HAP-1 (cell line): ENCODE measurements at places on chromosomes 4 and X.

DNA sequence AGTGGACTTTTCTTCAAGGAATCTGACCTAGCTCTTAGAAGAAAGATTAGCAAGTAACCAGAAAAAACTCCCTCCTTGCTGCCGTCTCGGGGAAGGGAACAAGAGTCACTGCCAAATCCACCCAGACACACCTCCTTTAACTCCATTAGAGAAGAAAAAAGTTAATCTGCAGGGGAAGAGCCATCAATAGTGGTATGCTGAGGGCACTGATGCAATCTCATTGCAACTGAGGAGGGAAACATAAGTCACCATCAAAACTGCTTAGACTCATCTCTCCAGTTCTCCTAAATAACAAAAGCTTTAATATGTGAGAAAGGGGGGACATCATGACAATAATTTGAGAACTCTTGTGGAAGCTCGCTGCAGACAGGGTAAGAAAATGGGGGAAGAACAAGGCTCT lies 49.3 kb upstream of the MAGED4B start:
- no peak for DNase-seq

DNA sequence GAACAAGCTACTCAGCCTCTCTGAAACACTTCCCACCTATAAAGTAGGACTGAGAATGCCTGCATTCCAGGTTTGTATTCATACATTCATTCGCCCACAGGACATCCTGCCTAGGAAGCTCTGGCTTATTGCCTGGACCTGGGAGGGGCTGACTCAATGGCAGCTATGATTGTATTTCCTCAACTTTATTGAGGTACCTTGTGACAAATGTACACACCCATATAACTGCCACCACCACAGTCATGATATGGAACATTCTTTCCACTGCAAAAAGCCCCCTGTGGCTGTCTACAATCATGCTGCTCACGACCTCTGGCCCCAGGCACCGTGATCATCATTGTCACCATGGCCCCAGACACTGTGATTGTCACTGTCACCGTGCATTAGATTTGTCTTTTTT lies 68.3 kb downstream of the ABLIM2 start:
- no peak for DNase-seq

DNA sequence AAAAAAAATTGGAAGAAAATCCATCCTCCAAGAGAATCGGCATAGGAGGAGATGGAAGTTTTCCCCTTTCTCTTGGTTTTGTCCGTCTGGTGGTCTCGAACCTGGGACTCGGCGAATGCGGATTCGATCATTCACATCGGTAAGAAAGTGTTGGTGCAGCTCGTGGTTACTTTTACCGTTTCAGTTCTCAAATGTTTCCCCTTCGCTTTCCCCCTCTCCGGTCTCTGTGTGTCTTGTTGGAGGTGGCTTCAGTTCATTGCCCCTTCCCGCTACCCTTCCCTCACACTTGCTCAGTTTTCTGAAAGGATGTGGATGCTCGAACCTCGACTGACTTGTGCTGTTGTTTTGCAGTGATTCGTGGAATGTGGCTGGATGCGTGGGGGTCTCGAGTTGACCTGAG lies 840 bp downstream of the GRID2 start:
- DNase-seq, result peak; percentile 10

DNA sequence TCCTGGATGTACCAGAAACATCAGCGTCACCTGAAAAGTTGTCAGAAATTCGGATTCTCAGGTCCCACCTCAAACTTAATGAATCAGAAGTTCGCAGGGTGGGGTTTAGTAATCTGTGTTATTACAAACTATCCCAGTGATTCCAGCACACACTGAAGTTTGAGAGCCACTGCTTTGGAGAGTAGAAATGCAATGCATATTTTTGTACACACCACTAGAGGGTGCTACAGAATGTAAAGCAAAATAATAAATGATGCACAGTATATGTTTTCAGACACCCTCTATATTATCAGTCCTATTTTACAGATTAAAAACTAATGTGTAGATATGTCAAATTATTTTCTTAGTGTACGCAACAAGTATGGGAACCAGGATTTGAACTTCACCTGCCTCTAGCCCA lies 2.4 kb upstream of the MORF4L2 start:
- DNase-seq, result no peak

DNA sequence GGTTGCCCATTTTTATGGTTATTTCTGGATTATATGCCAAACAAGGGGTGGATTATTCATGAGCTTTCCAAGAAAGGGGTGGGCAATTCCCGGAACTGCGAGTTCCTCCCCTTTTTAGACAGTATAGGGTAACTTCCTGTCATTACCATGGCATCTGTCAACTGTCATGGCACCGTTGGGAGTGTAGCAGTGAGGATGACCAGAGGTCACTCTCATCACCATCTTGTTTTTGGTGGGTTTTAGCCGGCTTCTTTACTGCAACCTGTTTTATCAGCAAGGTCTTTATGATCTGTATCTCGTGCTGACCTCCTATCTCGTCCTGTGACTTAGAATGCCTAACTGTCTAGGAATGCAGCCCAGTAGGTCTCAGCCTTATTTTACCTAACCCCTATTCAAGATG lies 57.6 kb downstream of the SH3KBP1 start:
- DNase-seq, result no peak

DNA sequence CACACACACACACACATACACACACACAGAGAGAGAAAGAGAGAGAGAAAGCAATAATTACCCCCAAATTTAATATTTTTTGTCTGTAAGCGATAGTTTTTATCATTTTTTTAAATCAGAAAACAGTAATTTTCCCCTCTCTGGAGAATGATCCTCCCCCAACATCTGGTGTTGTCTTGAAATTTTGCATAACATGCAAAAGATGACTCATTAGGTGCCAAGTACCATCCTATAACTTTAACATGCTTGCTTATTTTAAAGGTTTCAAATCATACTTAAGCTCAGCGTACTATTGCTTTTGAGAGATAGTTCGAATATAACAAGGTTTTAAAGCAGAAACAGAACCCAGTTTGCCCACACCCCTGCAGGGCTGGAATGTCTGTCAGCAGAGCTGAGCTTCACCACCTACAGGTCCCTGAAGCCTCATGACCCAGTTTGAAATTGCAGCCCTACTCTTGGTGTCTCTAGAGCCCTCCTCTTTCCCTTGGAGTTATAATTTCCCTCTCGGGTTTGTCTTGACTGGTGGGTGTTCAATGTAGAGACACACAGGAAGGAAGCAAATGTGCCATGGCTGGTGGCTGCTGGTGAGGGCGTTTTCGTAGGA lies 175.0 kb upstream of the HS3ST1 start:
- no peak for DNase-seq

DNA sequence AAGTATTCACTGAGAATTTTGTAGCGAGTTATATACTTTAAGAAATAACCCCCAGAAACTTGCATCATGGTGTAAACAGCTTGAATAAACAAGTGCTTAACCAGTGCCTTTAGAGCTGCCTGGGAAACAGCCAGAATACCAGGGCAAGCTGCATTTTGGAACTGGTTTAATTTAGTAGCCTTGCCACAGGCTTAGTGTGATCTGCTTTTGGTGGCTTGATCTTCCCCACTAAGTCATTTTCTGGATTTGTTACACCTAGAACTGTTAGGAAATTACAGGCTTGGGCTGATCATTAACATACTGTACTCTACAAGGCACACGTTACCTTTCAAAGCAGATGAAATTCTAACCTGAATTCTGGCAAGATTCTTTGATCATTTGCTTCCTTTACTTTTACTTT lies 35.4 kb downstream of the NPNT start:
- no peak for DNase-seq

GRCh38 chr4:36189511-36190226 lies 54.6 kb downstream of the ARAP2 start:
- DNase-seq, result no peak

GRCh38 chrX:51520393-51520792 lies 24.0 kb upstream of the NUDT11 start:
- DNase-seq, result no peak

- no peak for DNase-seq
These were observed 1953.1 kb upstream of the ADGRL3 start for GRCh38 chr4:59247032-59247431.

DNA sequence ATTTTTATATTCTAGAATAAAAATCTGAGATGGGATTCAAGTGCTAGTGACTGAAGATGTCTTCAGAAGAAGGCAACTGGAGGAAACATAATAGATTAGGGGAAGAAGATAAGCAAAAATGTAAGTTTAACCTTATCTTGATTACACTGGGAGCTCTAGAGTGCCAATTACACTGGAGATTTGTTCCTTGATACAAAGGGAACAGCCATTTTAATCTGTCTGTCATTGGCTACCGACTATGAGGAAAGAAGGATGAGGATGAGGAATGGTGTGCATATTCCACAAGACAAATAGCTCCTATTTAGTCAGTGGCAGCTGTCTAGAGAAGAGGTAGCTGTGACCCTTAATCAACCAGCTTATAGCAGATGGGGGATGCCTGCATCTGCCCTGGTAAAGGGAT lies 1034.5 kb upstream of the IGFBP7 start:
- no peak for DNase-seq

DNA sequence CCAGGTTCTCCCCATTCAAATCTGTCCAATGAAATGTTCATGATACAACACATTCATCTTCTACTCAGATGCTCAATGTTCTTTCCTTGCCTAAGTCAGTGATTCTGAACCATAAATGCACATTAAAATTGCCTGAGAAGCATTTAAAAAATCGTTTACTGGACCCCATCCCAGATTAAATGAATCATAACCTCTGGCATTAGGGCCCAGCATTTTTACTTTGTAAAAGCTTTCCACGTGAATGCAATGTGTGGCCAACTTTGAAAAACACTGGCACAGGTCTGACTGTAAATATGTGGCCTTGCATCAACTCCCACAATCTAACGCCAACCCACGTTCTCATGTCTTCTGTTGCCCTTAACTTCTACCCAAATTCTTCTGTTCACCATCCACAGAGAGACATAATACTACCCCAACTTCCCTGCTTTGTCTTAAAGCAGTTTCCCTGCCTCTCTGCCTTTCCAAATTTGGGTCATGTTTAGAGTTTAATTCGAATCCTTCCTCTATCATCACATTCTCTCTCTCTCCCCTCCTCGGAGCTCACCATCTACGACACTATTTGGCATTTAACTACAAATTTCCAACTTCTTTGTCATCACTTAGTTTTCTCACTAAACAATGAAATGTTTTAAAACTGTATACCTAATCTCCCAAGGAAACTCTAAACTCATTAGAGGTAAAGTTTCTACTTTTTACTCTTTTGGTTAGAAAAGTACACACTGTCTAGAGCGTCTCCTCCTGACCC lies 78.7 kb downstream of the PRKG2 start:
- DNase-seq, result no peak

DNA sequence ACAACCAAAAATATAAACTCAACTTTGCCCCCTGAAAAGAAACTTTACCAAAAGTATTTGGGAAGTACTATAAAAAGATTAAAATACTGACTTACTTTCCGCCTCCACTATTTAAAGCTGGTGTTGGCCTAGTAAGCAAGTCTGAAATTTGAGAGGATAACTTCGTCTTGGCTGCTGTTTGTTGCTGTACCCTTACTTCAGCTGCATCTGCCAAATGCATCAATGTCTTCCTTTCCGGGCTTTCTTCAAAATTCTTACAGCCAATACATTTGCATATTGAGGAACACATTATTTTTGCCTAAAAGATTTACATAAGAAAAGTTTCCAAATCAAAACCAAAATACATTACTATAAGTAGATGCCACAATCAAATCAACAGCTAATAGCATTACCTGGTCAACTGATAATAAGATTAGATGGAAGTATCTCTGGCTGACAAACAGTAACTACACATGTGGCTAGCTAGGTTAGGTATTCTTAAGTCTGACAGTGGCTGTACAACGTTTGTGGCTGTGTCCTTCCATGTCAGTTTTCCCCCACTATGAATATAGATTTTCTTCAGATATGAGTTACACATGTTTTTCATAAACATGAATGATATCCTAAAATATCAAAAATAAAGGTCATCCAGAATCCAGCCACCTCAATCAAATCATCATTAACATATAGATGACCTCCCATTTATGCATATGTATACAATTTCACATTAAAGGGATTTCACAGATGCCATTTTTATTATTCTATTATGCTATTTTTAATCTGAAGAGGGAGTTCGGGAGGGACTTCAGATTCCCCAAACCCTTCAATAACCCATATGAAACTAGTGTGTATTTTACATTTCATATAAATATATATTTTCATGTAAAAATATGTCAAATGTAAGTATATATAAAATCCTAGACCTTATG lies 30.6 kb downstream of the THAP9 start:
- DNase-seq, result no peak

DNA sequence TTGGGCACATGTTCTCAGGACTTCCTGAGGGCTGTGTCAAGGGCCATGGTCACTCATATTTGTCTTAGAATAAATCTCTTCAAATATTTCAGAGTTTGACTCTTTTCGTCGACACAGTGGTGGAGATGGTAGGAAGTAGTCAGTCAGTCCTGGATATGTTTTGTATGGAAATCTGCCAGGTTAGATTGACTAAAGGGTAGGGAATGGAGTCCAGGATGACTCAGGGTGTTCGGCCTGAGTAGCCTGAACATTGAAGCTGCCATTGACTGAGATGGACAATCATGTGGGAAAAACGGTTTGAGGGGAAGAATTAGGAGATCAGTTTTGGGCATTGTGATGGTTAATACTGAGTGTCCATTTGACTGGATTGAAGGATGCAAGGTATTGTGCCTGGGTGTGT lies 177.1 kb upstream of the CENPE start:
- no peak for DNase-seq

- DNase-seq, result no peak
These were observed 146.8 kb downstream of the DCTD start for GRCh38 chr4:182770259-182770995.

DNA sequence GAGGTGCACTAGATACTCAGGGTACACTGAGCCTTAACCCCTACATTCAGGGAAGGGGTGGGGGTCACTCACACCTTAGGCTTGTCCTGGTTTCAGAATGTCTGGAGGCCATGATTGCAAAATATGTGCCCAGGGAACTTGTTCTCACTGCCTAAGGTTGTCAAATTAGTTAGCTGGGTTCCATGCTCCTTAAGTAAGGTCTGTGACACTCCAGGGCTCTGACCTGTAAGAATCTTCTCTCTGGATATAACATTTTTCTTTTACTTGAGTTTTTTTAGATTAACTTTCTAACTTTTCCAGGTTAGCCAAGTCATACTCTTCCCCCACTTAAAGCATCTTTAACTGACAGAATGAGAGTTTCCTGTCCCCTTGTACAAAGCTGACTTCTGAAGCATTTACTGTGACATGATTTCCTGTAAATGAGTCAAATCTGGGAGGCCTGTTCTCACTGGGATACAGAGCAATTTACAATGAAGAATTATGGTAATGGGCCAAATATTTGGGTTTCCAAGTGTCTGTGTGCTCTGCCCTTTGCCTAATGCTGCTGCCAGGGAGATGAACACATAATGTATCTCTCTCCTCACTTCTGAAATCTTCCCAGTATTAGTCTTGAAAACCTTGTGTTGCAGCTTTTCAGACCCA lies 101.7 kb downstream of the GATB start:
- DNase-seq, result no peak

DNA sequence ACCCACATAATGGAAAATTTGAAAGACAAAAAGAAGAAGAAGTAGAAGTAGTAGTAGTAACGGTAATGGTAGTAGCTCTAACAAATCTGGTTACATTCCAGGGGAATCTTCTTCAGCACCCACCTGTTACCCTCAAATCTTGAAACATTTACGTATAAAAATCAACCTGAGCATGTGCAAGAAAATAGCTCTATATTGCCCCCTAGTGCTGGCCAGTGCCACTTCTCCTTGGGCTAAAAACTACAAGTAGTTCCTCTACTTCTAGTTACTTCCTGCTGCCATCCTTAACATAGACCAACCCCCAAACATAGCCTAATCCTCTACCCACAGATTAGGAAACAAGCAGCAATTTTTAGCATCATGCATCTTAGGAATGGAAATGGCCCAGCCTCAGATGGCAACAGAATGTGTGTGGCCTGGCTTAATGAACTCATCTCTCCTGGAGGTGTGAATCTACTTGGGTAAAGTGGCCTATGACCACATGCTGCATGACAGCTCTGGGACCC lies 3.1 kb downstream of the PDGFC start:
- DNase-seq, result peak; percentile 88
